HCT116 (cell line): ENCODE measurements at places on chromosomes 7 and 10. TPM values are rescaled to one million over a fixed set of nuclear protein-coding genes. Genes with fewer than 3 reads are reported as not detected.
A peak's percentile ranks its signal among the peaks of the same experiment; 100 is the strongest.

PDAP1 gene
- total RNA-seq = 200 TPM

IDI2 gene
- total RNA-seq = not detected

MRPS24 gene
- 156 TPM for total RNA-seq

FAM24B gene
- total RNA-seq = 6.8 TPM

FMC1 gene
- 19.4 TPM for total RNA-seq

FAM25C gene
- not detected for total RNA-seq

UCN3 gene
- total RNA-seq = not detected

GFRA1 gene
- 0.30 TPM for total RNA-seq

SORBS1 gene
- total RNA-seq = 3.4 TPM

ZRANB1 gene
- 23.9 TPM for total RNA-seq

- H3K27me3 ChIP-seq = 0 out of 2 replicates have a peak, but pooled peaks cover 2% of the 10 kb centered on the region
- no peaks in the 10 kb centered on the region for H3K36me3 ChIP-seq
- H3K27ac ChIP-seq = no peak overlapping the region
- H3K4me1 ChIP-seq = no peaks in the 10 kb centered on the region
These were observed 70.4 kb upstream of the AOAH start for GRCh38 chr7:36794689-36795088.

DNA sequence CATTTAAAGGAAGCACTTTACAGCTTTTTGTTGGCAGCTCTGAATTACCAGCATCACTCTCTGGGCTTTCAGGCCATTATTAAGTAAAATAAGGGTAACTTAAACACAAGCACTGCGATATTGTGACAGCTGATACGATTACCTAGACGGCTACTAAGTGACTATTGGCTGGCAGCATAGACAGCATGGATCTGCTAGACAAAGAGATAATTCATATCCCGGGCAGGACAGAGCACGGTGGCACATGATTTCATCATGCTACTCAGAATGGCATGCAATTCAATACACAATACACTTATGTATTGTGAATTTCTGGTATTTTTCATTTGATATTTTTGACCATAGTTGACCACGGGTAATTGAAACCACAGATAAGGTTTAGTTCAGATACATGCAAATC is 522.0 kb upstream of the LRRN3 start:
- H3K36me3 ChIP-seq = no peaks in the 10 kb centered on the region
- H3K4me1 ChIP-seq = peaks cover 7% of the 10 kb centered on the region
- H3K4me3 ChIP-seq = no peak overlapping the region
- H3K27ac ChIP-seq = no peak overlapping the region

DNA sequence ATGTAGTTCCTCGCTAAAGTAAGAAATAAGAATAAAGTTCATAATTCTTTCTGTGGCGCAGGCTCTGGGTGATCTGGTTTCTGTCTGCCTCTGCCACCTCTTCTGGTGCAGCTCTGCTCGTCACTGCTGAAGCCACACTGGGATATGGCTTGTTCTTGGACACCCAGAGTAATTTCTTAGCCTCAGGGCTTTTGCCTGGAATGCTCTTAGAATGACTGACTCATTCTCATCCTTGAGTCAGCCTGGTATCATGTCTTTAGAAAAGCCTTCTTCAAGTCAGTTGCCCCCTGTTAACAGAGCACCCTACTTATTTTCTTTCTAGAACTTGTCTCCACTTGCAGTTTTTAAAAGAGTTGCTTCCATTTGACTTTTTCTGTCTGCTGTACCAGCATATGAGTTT is 2.0 kb downstream of the ZSCAN25 start:
- no peaks in the 10 kb centered on the region for H3K27me3 ChIP-seq
- no peak overlapping the region for H3K27ac ChIP-seq
- no peak for DNase-seq
- peaks cover 24% of the 10 kb centered on the region for H3K4me1 ChIP-seq
- peaks cover 35% of the 10 kb centered on the region for H3K36me3 ChIP-seq

DNA sequence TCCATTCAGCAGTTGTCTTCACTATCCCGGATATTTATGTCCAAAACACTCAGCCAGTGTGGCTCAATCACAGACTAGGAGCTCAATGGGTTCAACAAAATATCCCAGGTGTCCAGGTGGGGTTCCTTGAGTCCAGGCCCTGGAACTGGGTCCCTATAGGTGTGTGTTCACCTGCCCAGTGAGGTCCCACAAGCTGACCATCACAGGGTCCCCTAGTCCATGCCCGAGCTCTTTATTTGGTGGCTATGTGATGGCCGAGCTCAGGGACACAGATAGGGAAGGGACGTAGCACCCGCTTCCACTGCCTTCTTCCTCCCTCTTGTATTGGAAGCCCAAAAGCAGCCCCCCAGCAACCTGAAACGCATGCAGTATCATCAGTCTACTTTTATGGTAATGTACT is 78.9 kb upstream of the DDC start:
- no peak for DNase-seq
- H3K27ac ChIP-seq = no peak overlapping the region
- H3K36me3 ChIP-seq = no peaks in the 10 kb centered on the region
- H3K4me3 ChIP-seq = no peak overlapping the region

- H3K4me3 ChIP-seq = no peak within 1 kb of the TSS
- H3K36me3 ChIP-seq = no peaks in the 10 kb centered on the region
- no peak for DNase-seq
These were observed at the start of gene TMEM26 for GRCh38 chr10:61452655-61453641. Gene TMEM26, minus strand, starts transcription at chr10:61453381. Its CDS starts 300 bp downstream, at chr10:61453081.

GRCh38 chr7:17632384-17632783 is 307.9 kb downstream of the SNX13 start:
- no peak for DNase-seq
- H3K4me3 ChIP-seq = no peak overlapping the region
- H3K36me3 ChIP-seq = no peaks in the 10 kb centered on the region

DNA sequence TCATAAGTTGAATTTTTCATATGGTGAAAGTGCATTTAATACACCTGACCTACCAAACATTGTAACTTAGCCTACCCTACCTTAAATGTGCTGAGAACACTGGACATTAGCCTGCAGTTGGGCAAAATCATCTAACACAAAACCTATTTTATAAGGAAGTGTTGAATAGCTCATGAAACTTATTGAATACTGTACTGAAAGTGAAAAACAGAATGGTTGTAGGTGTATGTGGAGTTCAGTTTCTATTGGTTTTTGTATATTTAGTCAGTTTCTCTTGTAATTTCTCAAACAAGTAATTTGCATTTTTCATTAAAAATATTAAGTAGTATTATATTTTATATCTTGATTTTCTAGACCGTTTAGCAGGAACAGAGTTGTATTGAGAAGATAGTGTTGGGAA is 15.3 kb downstream of the CCDC7 start:
- no peaks in the 10 kb centered on the region for H3K27me3 ChIP-seq
- H3K4me3 ChIP-seq = no peak overlapping the region
- no peak overlapping the region for H3K27ac ChIP-seq
- no peak for DNase-seq

- no peaks in the 10 kb centered on the region for H3K4me1 ChIP-seq
- DNase-seq = no peak
- no peak overlapping the region for H3K27ac ChIP-seq
- H3K36me3 ChIP-seq = no peaks in the 10 kb centered on the region
- peaks cover 10% of the 10 kb centered on the region for H3K27me3 ChIP-seq
- H3K4me3 ChIP-seq = no peak overlapping the region
These were observed 48.0 kb downstream of the PLPP4 start for GRCh38 chr10:120505056-120505455.

DNA sequence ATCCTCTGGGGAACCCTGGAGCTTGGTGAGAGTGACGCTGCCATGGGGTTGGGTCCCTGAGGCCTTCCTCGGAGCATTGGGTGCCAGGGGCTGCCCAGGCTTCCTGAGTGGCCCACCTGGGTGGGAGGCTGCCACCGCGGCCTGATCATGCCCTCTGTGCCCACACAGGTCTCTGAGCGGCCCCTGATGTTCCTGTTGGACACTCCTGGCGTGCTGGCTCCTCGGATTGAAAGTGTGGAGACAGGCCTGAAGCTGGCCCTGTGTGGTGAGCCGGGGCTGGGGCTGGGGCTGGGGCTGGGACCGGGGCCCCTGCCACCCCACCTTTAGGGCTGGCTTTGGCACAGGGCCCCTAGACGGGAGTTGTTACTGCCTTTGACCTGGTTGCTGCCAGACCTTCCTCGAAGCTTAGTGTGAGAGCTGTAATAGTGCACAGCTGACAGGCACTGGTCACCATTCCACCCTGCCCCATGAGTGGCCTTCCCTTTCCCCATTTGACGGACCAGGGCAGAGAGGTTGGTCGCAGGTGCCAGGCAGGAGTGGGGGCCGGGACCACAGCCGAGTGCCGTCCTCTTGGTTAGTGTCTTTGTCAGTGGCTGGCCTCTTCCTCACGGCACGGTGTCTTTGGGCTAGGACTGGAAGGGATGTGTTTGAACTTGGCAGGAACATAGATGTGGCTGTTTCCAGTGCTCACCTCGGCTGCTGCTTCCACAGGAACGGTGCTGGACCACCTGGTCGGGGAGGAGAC is 8.2 kb downstream of the MTG1 start:
- no peaks in the 10 kb centered on the region for H3K4me1 ChIP-seq
- H3K4me3 ChIP-seq = no peak overlapping the region
- no peak for DNase-seq
- H3K27me3 ChIP-seq = no peaks in the 10 kb centered on the region
- H3K36me3 ChIP-seq = no peaks in the 10 kb centered on the region; the same call in 1 of the 2 replicates
- no peak overlapping the region for H3K27ac ChIP-seq

DNA sequence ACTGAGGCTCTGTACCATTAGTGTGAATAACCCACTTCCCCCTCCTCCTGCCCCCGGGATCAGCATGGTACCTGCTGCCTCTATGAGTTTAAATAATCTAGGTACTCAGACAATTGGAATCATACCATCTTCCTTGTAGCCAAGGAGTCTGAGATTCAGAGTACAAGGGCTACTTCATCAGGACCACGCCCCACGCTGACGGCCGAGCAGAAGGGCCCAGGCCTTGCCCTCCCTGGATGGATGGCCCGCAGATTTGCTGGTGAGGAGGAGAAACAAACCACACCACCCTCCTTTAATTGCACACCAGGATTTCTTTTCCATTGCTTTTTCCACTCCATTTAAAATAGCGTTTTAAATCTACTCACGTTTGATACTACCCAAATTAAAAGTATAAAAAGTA is 649.9 kb upstream of the ADARB2 start:
- DNase-seq = no peak
- no peaks in the 10 kb centered on the region for H3K36me3 ChIP-seq
- H3K27me3 ChIP-seq = no peaks in the 10 kb centered on the region
- no peak overlapping the region for H3K27ac ChIP-seq

- no peak overlapping the region for H3K4me3 ChIP-seq
- H3K27ac ChIP-seq = no peak overlapping the region
- no peaks in the 10 kb centered on the region for H3K4me1 ChIP-seq
- no peaks in the 10 kb centered on the region for H3K36me3 ChIP-seq
These were observed 181.3 kb upstream of the FZD1 start for GRCh38 chr7:91082852-91083495.

GRCh38 chr10:75233444-75234016 is 2.2 kb downstream of the COMTD1 start:
- H3K27me3 ChIP-seq = no peaks in the 10 kb centered on the region
- DNase-seq = no peak
- peaks cover 25% of the 10 kb centered on the region for H3K36me3 ChIP-seq
- peak overlapping the region; percentile 78 for H3K4me3 ChIP-seq
- H3K27ac ChIP-seq = peak overlapping the region; percentile 70

DNA sequence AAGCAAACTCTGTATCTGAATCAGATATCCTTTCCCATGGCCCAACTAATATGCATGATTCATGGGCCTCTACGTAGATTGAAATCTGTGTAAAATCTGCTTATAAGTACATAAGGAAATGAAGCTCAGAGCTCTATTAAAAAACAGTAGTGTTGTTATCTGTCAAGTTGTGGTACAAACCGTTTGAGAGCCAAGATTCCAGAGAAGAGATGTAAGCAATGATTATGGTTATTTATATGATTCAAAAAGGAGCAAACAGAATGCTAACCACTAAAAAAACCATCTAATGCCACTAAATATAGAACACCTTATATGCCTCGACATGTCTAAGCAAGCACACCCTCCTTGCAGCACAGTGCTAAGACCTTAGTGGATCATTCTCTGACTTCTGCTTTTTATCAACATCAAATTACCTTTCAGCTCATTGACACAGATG is 26.6 kb downstream of the RPP38 start:
- H3K4me3 ChIP-seq = no peak overlapping the region
- no peaks in the 10 kb centered on the region for H3K4me1 ChIP-seq
- H3K36me3 ChIP-seq = peaks cover 2% of the 10 kb centered on the region; the same call in 1 of the 2 replicates

- H3K4me3 ChIP-seq = no peak overlapping the region
- no peak for DNase-seq
- H3K27ac ChIP-seq = no peak overlapping the region
- no peaks in the 10 kb centered on the region for H3K4me1 ChIP-seq
These were observed 226.5 kb upstream of the PITRM1 start for GRCh38 chr10:3398825-3399646.

GRCh38 chr10:46554166-46554781 is 2.2 kb downstream of the GPRIN2 start:
- H3K36me3 ChIP-seq = no peaks in the 10 kb centered on the region
- H3K27ac ChIP-seq = no peak overlapping the region
- no peak overlapping the region for H3K4me3 ChIP-seq
- no peaks in the 10 kb centered on the region for H3K4me1 ChIP-seq
- no peaks in the 10 kb centered on the region for H3K27me3 ChIP-seq
- no peak for DNase-seq

DNA sequence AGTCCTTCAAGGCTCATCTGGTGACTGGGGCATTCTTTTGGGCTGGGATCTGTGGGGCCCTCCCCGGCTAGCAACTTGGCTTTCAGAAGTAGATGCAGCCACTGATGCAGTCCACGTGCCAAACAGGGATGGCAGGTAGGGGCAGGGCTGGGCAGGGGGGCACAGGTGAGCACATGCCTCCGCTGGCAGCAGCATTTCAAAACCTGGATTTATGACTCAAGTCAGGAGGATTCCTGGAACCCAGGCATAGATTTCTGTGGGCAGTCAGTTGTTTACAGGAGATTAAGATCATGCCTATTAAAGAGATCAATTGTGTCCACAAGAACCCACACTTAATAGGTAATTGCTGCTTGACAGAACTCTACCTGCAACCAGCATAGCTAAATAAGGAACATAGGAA is 839 bp upstream of the HABP2 start:
- H3K27ac ChIP-seq = no peak overlapping the region
- no peak overlapping the region for H3K4me3 ChIP-seq
- H3K36me3 ChIP-seq = no peaks in the 10 kb centered on the region
- H3K4me1 ChIP-seq = no peaks in the 10 kb centered on the region
- H3K27me3 ChIP-seq = 0 out of 2 replicates have a peak, but pooled peaks cover 3% of the 10 kb centered on the region
- DNase-seq = no peak

DNA sequence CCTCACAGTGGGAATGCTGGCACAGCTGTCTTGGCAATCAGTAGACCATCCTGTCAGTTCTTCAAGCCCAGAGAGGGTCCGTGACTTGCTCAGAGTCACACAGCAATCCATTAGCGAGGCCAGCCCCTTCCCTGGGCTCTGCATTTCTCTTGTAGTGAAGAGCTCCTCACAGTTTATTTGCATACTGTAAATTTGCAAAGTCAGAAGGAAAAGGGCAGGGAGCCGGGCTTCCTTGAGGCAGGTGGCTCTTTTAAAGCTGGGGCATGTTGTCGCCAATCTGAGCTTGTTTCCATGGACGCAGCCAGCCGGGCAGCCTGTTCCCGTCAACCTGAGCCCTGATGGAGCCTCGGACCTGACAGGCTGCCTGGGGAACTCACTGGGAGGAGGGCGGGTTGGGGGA is 123.4 kb downstream of the CUX1 start:
- H3K4me3 ChIP-seq = no peak overlapping the region
- no peaks in the 10 kb centered on the region for H3K36me3 ChIP-seq
- no peaks in the 10 kb centered on the region for H3K27me3 ChIP-seq
- H3K4me1 ChIP-seq = peaks cover 47% of the 10 kb centered on the region

GRCh38 chr10:71274901-71275796 is 43.9 kb upstream of the SLC29A3 start:
- H3K4me1 ChIP-seq = peaks cover 25% of the 10 kb centered on the region
- no peaks in the 10 kb centered on the region for H3K27me3 ChIP-seq
- H3K36me3 ChIP-seq = no peaks in the 10 kb centered on the region
- no peak overlapping the region for H3K4me3 ChIP-seq
